IgD-negative memory B cell (primary cell): ENCODE measurements at places on chromosomes 13 and 19. TPM values are rescaled to one million over a fixed set of nuclear protein-coding genes. Genes with fewer than 3 reads are reported as not detected.

ZNF90 gene
- 3.9 TPM for polyA plus RNA-seq

ZNF175 gene
- 4.9 TPM for polyA plus RNA-seq

SRRM5 gene
- not detected for polyA plus RNA-seq

LGALS4 gene
- not detected for polyA plus RNA-seq
